Renal cortex interstitium (tissue), 15 donors: ENCODE measurements at places on chromosomes 3 and 15. TPM values are rescaled to one million over a fixed set of nuclear protein-coding genes. Genes with fewer than 3 reads are reported as not detected.
A peak's percentile ranks its signal among the peaks of the same experiment; 100 is the strongest.

Gene KNG1
- polyA plus RNA-seq: 179 TPM

Gene ATXN7
- 34.3 TPM for polyA plus RNA-seq

DNA sequence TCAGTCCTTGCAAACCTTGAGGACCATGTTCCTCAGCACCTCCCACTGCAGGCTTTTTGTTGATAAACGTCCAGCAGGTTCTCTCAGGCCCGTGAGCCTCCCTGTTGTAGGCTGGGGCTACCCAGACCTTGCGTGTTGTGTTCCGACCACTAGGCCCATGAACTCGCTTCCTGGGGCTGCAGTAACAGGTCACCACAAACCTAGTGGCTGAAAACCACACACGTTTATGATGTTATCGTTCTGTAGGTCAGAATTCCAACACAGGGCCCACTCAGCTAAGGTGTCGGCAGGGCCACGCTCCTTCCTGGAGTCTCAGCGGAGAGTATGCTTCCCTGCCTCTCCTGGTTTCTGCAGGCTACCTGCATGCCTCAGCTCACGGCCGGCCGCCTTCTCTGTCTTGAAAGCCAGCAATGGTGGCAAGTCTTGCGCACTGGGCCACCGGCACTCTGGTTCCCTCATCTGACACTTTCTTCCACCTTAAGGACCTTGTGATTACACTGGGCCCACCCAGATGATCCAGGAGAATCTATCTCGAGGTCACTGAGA is 60.8 kb downstream of the ATP10A start:
- DNase-seq: no peak

DNA sequence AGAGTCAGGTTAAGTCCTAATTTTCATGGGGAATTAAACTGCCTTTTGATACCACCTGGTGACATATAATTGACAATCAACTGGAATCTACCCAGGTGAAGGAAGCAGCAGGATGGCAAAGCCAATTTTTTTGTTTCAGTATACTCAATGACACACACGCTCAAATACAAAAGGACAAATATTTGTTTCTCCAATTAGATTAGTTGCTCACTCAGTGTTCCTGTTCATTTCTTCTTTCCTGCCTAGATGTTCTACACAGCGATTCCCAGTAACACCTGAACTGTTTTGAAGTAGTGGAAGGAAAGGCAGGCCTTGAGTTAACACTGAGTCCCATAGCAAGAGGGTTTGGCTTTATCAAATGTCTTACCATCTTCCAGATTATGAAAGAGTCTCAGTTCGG is 157.5 kb downstream of the PDZRN3 start:
- no peak for DNase-seq

GRCh38 chr3:34381243-34381642 is 582.8 kb downstream of the PDCD6IP start:
- no peak for DNase-seq

DNA sequence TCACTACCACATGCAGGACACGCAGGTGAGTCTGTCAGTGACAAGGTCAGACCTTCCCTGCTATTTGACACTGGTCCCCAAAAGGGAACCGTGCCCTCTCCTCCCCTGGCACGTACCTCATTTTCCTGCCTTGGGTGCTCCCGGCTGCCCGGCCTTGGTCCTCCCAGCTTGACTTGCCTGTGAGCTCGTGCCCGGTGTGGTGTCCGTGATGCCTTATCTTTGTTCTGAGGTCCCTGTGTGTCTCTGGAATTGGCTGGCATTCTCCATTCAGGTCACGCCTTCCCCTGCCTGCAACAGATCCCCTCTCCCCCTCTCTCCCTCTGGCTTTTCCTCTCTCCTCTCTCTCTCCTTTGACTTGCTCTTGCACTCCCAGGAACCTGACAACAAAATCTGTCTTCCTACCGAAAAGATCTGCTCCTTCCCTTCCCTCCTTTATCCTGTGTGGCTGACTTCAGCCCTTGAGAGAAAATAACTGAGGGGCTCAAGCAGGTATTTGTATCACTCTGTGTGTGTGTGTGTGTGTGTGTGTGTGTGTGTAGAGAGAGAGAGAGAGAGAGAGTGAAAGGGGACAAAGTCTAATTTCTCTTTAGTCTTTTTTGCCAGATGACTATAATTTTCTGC is at the start of gene MASP1:
MASP1 (minus strand) TSS at position 226 of the 621 bp plus-strand sequence; CDS start at position 121, 105 bp downstream.
- DNase-seq: no peak

Gene SLC9C1
- 0.61 TPM for polyA plus RNA-seq

Gene HDGFL3
- polyA plus RNA-seq: 101 TPM

Gene PXK
- polyA plus RNA-seq: 34.0 TPM

GRCh38 chr3:135083756-135084155 is 288.7 kb downstream of the EPHB1 start:
- DNase-seq: no peak

- peak; percentile 10 for DNase-seq
Observed at GRCh38 chr3:27312044-27312668, 57.0 kb downstream of the NEK10 start.

Gene WNT7A
- not detected for polyA plus RNA-seq

DNA sequence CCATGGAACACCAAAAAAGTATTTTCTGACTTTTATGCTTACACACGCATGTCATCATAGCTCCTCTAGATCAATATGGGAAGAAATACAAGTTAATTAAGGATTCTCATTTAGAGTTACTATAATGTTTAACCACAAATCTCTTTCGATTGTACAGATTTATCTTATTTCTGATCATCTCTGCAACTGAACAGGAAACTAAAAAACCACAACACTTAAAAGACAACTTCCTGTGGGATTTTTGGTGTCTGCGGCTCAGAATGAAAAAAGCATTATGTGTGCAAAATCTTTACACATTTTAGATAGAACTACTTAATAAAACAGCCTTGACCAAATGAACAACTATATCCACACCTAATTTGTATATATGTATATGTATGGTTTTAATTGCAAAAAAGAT is 3.0 kb upstream of the TJP1 start:
- DNase-seq: no peak

GRCh38 chr3:196260784-196261183 is 26.7 kb downstream of the PCYT1A start:
- no peak for DNase-seq

Gene TIPARP
- 24.1 TPM for polyA plus RNA-seq

GRCh38 chr3:29436612-29437323 is 155.9 kb downstream of the RBMS3 start:
- no peak for DNase-seq

GRCh38 chr3:155991212-155991611 is 120.8 kb downstream of the GMPS start:
- DNase-seq: no peak

DNA sequence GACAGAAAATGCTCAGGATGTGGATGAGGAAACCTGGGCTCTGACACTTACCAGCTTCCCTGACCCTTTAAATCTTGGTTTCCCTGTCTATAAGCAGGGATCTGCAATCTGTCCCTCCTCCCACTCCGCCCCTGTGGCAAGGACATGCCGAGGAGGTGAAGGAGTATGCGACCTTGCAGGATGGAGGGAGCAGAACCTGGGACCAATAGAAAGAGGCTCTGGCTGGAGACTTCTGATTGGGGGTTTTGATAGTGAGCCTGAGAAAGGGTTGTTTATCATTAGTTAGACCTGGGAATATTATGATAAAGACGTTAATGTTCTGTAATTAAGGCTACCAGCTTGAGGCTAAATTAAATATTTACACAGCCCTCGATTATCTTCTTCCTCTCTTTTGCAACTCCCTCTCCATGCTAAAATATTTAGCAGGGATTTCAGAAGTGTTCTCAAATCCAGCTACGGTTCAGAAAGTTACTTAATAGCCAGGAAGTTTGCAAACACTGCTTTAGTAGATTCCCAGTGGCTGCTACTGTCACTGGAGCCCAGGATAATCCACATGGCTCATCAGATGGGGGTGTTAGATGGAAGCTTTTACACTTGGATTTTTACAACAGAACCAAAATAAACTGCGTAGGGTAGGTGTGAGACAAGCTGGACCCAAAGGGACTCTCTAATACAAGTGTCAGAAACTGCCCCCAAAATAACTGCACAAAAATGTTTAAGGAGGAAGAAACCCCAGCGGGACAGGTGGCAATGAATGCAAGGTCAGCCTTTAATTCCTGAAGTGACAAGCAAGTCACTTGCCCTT is 9.2 kb upstream of the PAQR5 start:
- DNase-seq: no peak

- DNase-seq: no peak
Observed at GRCh38 chr3:29506502-29506901, 225.6 kb downstream of the RBMS3 start.

- no peak for DNase-seq
Observed at GRCh38 chr3:55775366-55776154, 288.5 kb upstream of the WNT5A start.

Gene PIGX
- 31.7 TPM for polyA plus RNA-seq

GRCh38 chr15:57924598-57924997 is 140.9 kb downstream of the ALDH1A2 start:
- no peak for DNase-seq

DNA sequence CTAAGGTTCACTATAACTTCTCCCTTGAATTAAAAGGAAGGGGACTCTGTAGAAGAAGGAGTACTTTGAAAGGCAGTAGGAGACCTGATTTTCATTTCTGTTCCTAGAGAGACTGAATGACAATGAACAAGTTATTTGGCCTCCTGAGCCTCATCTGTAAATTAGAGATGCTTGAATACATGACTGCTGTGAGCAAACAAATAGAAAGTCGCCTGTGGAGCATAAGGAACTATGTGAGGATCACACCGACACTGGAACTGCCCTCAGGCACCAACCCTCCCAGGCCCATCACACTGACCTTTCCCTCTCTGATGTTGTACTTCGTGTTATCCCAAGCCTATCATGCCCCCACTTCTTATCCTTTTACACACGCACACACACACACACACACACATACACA is 48.6 kb downstream of the IMPG2 start:
- DNase-seq: no peak

Gene INKA1
- 9.6 TPM for polyA plus RNA-seq
